ENCODE measurements at places on chromosomes 4 and X.

DNA sequence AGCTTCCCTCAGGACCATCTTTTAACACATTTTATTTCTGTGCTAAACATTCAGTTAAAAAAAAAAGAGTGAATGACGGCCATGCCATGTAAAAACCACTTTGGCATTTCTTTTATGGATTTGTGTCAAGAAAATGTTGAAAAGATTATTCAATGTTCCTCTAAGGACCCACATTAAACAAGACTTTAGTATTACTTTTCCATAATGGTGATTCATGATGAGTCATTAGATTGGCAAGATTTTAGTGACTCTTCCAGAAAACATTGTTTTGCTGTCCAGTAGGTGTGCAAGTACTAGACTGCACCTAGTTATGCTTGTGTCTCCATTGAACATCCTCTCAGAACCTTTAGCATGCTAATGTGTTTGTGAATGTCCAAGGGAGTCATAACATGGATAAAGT lies 748.6 kb downstream of the STPG2 start:
- DNase-seq, result no peak

DNA sequence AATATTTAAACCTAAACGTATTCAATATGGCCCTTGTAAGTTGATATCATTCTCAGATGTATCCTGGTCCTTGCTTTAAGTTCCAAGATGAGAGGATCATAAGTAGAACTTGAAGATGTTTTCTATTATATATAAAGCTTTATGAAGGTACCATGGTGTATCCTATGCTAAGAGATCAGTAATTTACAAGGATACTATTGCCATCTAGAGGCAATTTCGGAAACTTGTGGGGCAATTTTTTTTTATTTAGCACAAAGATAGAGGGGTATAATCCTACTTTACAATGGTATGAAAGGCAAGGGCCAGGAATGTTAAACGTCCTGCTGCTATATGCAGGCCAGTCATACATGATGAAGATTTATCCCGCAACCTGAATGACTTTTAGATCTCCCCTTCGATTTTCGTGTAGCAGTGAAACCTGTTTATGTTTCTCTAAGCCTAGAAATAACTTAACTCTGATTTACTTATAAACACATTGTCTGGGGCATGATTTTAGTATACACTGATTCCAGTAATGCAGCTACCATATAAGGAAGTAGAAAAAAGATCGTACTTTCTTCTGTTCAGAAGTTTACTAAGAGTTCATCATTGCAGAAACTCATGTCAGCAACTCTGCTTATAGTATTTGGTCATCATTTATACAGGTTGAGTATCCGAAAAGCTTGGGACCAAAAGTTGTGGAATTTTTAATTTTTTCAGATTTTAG lies 2.6 kb downstream of the SLC25A31 start:
- DNase-seq, result no peak

DNA sequence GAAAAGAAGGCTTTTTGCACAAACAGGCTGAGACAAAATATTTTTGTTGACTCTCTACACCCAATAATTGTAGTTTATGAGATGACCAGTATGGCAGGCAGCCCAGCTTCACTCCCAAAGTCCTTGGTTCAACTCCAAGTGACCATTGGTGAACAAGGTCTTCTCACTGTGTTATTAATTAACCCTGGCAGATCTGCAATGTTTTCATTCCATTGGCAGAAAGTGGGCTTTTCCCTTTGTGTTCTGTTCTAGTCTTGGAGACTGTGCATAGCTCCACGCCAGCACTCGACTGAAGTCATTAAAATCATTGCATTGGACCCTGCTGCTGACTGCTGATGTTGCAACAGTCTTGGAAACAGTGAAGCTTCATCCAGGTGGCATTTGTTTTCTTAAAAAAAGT lies 277.3 kb upstream of the HAND2 start:
- peak; percentile 1 for DNase-seq

GRCh38 chr4:59945277-59945676 lies 1254.8 kb upstream of the ADGRL3 start:
- no peak for DNase-seq

Data from head of caudate nucleus (tissue), 42 donors.